ENCODE measurements at places on chromosomes 11 and 22. TPM values are rescaled to one million over a fixed set of nuclear protein-coding genes. Genes with fewer than 3 reads are reported as not detected.

The CASP4 gene
- total RNA-seq: 176 TPM

The TMEM45B gene
- not detected for total RNA-seq

The UBQLNL gene
- not detected for total RNA-seq

The HTR3A gene
- total RNA-seq: not detected

The OR52H1 gene
- 0.56 TPM for total RNA-seq

The FXYD2 gene
- total RNA-seq: 0.38 TPM

The CALCA gene
- not detected for total RNA-seq

The CRYBB3 gene
- not detected for total RNA-seq

The CCDC116 gene
- 0.19 TPM for total RNA-seq

The USP2 gene
- 0.38 TPM for total RNA-seq

The TNNI2 gene
- not detected for total RNA-seq

The GRM5 gene
- under 0.01 TPM for total RNA-seq

The SLC22A9 gene
- total RNA-seq: not detected

The LAYN gene
- 16.9 TPM for total RNA-seq

The RGL4 gene
- not detected for total RNA-seq

The OR6A2 gene
- total RNA-seq: 0.28 TPM

The RAPSN gene
- total RNA-seq: 0.19 TPM

The OR5A1 gene
- not detected for total RNA-seq

The MYO18B gene
- total RNA-seq: under 0.01 TPM

The YAP1 gene
- 157 TPM for total RNA-seq

The PLEKHA7 gene
- total RNA-seq: 0.58 TPM

The PKP3 gene
- 2.1 TPM for total RNA-seq

The CD6 gene
- not detected for total RNA-seq

The C11orf86 gene
- total RNA-seq: not detected

The C11orf87 gene
- under 0.01 TPM for total RNA-seq
